ENCODE measurements at places on chromosomes 5 and 9. TPM values are rescaled to one million over a fixed set of nuclear protein-coding genes. Genes with fewer than 3 reads are reported as not detected.

- no peak for DNase-seq
These were observed 176.9 kb downstream of the DENND1A start for GRCh38 chr9:123753016-123753415.

DNA sequence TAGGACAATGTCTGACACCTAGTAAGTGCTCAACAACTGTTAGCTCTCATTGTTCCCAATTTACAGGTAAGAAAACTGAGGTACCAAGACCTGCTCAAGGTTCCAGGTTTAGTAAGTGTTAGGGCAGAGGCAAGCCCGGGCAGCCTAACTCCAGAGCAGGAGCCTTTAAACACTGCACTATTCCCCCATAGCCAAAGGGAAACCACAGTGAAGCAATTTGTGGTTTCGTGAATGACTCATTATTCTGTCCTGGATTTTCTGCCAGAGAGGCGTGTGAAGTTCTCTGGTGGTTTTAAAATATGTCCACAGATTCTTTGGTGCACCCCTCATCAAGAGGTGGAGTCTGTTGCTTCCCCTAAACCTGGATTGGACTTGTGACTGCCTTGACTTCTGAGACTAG lies 1.0 kb upstream of the MCC start:
- DNase-seq: no peak

- DNase-seq: no peak
These were observed 40.3 kb downstream of the SLC28A3 start for GRCh38 chr9:84300271-84300670.

- DNase-seq: peak; percentile 47
These were observed 94.6 kb downstream of the ALDH1A1 start for GRCh38 chr9:72858089-72858912.

DNA sequence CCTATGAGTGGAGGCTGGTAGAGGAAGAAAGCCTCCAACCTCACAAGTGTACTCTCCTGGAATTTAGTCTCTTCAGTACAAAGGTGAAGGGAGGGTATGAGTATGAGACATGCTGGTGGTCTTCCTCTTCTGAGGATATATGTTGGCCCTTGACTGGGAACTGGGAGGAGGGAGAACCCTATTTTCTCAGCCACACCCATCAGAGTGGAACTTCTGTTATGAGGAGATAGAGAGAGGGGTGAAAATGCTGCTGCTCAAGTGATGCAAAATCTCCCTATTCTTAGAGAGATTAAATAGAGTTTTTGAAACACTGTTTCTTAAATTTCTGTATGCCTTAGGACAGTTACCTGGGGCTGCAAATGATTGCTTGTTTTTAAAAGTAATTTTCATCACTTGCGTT lies 203.4 kb upstream of the PRR16 start:
- no peak for DNase-seq

DNA sequence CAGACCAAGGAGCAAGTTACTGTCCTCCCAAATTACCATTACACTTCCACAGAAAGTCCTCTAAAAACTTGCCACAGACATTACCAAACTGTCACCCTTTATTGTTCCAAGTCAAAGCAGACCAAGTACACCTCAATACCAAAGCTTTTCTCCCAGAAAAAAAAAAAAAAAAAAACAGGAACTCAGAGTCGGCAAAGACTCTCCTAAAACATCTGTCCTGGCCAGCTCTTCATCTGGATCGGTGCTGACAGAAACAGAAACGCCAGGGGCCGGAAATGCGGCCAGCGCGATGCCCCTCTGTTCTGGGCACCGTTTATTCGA lies 718 bp downstream of the DEPDC1B start:
- DNase-seq: no peak

GRCh38 chr5:100464418-100464817 lies 70.8 kb upstream of the FAM174A start:
- no peak for DNase-seq

DNA sequence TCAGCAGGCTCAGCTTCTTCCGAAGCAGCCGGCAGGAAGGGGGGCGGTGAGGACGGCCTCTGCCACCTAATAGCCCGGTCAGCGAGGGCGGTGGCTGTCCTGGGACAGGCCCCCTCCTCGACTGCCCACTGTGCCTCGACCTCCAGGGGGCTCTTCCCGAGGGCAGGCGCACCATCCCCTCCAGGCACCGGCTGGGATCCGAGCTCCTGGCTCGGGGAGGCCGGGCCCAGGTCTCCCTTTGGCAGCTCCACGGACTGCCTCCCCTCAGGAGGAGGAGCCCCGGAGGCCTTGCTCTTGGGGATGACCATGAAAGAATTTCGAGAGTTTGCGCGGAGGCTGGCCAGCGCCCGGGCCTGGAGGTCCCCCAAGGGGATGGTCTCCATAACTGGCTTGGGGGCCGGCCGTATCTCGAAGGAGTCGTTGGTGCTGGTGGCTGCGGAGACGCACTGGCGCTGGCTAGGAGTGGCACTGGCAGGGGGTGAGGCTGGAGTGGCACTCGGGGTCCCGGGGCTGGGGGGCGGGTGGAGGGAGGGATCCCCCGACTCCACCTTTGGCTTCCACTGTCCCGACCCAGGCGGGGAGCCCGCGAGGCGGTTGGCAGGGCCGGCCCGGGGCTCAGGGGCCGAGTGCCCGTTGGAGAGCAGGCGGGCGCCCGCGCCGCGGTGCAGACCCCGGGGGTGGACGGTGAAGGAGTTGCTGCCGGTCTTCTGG lies 975 bp downstream of the TPRN start:
- no peak for DNase-seq

Gene AK3
- 67.1 TPM for polyA plus RNA-seq

Gene CENPH
- 16.8 TPM for polyA plus RNA-seq

All from left lung (tissue), 14 donors.